ENCODE measurements at places on chromosomes 2 and 18.

DNA sequence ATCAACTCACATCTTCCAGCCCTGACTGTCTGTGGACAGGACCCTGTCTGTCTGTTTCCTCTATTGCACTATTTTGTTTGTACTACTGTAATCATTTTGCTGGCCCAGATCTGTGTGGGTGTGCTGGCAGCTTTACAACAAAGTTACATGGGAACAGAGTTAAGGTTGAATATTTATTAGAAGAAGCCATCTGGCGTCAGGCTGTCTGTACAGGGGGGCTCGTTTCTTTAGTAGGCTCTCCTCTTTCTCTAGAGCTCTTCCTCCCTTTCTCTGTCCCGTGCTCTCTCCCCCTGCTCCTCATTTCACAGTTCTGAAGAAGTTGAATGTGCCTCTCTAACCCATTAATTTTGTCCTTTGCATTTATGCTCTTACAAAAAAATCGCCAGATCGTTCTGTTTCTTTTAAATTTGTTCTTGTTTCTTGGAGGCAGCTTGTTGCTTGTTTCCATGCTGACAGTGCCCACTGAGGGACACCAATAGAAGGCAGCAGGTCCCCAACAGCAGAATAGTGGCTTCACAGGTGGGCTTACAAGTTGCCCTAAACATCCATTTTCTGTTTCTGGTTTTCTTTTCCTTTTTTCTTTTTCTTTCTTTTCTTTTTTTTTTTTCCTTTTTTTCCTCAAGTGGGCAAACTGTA lies 315.2 kb upstream of the ZEB2 start:
- DNase-seq = no peak

DNA sequence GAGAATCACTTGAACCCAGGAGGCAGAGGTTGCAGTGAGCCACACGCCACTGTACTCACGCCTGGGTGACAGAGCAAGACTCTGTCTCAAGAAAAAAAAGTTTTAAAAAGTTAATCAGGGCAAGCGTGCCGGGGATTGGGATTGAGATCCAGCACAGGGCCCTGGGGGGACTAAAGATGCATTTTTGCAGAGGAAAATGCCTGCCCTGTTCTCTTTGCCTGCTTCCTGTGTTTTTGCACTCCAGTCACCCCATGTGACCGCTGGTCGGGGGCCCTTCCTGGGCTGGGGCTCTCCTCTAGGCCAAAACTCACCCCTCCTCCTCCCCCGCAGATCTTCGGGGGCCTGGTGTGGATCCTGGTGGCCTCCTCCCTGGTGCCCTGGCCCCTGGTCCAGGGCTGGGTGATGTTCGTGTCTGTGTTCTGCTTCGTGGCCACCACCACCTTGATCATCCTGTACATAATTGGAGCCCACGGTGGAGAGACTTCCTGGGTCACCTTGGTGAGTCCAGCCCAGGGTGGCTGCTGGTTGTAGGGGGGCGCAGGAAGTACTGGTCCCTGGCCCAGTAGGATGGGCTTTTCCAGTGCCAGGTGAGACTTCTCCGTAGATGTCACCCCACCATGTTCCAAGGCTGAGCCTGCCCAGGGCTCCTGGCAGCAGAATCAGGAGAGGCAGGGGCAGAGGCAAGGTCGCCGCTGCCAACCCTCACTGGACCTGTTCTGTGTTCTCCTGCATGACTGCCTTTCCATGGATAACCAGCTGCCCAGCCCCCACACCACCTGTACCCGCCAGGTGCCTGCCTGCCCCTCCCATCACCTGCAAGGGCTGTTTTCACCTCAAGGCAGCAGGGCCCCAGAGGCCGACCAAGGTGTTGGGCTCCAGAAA lies 22.4 kb downstream of the MAL start:
- no peak for DNase-seq

DNA sequence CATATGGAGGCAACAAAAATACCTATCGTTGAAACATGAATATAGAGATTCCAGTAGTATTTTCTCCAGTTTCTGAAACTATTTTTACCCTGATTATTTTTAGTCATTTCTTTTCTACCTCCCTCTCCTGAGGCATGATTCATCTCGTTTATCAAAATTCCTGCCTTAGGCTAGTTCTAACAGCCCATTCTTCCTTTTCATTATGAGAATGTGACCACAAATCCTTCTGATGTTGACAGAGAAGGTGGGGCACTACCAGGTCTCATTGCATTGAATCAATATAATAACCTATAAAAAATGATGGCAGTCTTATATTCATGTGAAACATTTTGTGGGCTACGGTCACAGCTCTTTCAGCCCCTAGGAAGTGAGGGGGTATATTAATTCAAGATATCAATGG lies 406.5 kb upstream of the UBE2E3 start:
- DNase-seq = no peak

- no peak for DNase-seq
Observed at GRCh38 chr2:43699761-43700160, 23.5 kb upstream of the C1GALT1C1L start.

GRCh38 chr2:171436307-171436706 lies 2.3 kb downstream of the DCAF17 start:
- peak; percentile 77 for DNase-seq

GRCh38 chr18:45363196-45363595 lies 252.1 kb upstream of the SLC14A2 start:
- DNase-seq = no peak

DNA sequence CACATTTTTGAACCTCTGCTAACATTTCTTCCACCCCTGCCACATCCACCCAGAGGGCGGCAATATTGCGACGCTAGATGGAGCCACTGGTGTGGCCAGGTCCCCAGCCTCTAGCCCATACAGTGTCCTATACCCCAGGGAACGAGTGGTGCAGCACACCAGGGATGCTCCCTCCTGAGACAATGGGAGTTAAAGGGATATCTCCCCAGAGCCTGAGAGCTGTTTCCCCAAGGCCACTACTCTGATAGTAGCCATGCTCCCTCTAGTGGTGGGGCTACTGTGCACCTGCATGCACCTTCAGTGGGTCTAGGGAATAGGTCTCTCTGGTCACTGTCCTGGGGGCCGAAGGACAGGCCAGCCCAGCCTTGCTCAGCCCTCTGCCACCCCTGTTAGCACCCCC lies 336.4 kb upstream of the FSHR start:
- DNase-seq = no peak

DNA sequence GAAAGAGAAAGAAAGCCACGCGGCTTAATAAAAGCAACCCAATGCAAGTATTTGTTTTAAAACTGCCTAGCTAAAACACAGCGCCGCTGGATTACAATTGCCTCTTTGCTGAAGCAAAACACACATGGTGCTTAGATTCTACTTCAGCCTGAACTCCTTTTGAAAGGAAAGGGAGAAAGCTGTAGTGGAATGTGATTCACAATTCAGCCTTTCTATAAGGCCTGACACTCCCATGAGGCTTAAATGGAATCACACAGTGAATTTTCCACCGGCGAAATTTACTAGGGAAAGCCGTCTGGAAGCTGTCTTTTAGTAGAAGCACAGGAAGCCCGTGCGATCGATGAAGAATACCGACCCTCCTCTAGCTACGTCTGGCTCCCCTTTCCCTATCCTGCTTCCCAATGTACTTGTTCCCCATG lies 348.0 kb downstream of the DLGAP1 start:
- no peak for DNase-seq

- DNase-seq = no peak
Observed at GRCh38 chr2:636641-637405, 40.4 kb downstream of the TMEM18 start.

DNA sequence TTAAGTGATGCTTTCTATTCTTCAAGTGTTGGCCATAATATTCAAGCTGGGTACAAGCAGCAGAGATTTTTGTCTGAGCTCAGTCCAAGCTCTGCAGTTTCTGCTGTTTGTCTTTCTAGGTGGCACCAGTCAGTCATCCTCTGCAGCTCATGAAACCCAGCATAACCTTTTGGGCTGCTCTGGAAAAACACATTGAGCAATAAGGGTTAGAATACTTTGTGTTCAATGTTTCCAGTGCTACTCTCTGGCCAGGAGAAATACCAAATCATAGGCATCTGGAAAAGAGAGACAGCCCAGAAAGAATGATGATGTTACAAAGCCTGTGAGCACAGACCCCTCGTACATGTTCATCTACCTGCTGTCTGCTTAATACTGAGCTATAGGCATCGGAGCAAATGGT lies 19.5 kb upstream of the WIPF1 start:
- DNase-seq = no peak

- DNase-seq = peak; percentile 88
Observed at GRCh38 chr2:189254268-189254883, 74.8 kb upstream of the COL5A2 start.

GRCh38 chr2:2642906-2643890 lies 312.1 kb upstream of the MYT1L start:
- DNase-seq = no peak

GRCh38 chr2:9690252-9690651 lies 59.5 kb upstream of the YWHAQ start:
- DNase-seq = no peak

- no peak for DNase-seq
Observed at GRCh38 chr2:9972621-9973479, 21.4 kb downstream of the GRHL1 start.

GRCh38 chr2:30113617-30114293 lies 33.1 kb upstream of the YPEL5 start:
- DNase-seq = peak; percentile 78

DNA sequence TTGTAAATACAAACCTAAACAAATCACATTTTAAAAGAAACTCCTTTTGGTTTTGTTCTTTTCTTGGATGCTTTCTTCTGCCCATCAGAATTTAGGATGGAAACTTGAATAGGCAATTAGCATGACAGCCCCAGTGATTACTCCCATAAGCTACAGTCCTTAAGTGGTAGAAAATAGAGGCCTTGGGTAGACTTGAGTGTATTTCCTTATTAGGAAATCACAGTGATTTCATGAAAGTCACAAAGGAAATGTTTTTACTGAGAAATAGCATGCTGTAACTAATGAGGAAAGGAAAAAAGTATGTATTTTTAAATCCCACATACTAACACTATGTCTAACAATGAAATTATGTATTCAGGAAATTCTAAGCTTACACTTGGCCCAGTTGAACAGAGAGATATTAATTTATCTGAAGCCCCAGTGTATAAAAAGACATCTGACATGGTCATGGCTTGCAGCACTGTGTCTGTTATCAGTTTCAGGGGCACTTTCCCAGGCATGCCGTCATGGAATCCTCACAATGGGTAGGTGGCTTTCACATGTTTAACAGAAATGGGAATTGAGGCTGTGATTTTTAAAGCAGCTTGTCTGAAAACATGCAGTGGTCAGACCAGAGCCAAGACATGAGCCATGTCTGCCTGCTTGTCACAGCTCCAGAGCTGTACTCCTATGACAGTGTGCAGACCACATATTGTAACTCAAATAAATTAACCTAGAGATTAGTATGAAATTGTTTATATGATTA lies 79.7 kb upstream of the TRIB2 start:
- no peak for DNase-seq

DNA sequence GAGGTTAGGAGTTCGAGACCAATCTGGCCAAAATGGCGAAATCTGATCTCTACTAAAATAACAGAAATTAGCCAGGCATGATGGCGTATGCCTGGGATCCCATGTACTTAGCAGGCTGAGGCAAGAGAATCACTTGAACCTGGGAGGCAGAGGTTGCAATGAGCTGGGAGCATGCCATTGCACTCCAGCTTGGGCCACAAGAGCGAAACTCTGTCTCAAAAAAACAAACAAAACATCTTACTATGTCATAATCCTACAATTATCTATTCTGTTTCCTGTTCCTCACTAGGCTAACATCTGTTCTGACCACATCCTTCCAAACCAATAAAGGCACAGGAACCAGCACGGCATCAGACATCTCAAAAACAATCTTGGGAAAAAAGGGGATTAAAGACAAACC lies 361.8 kb upstream of the UBE2E3 start:
- no peak for DNase-seq

- no peak for DNase-seq
Observed at GRCh38 chr2:219733106-219733505, 105.7 kb downstream of the SLC4A3 start.

GRCh38 chr2:11411768-11412448 lies 54.1 kb downstream of the E2F6 start:
- DNase-seq = no peak

GRCh38 chr18:50061876-50062517 lies 132.9 kb downstream of the MYO5B start:
- DNase-seq = no peak

GRCh38 chr18:2394684-2395083 lies 176.6 kb downstream of the METTL4 start:
- no peak for DNase-seq

DNA sequence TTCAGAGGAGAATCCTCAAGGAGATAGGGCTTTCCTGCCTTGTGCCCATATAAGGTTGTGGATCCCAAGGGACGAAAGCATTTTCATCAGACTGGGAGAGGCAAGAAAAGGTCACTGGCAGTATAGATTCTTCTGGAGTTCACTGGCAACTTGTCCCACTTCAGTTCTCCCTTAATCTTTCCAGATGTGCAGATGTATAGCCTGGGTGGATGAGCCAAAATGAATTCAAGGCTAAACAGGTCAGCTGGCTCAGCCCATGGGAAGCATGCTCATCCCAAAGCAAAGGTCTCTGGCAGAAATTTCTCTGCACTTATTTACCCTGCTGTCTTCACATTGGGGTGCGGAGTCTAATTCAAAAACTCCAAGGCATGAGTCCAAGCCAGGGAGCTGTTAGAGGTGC lies 148.9 kb upstream of the TNP1 start:
- DNase-seq = no peak

GRCh38 chr2:166468124-166469024 lies 25.7 kb downstream of the SCN7A start:
- DNase-seq = no peak

GRCh38 chr2:41691561-41691960 lies 356.3 kb upstream of the PKDCC start:
- no peak for DNase-seq

GRCh38 chr2:1309507-1309906 lies 103.8 kb upstream of the TPO start:
- no peak for DNase-seq

GRCh38 chr2:183564726-183565125 lies 440.5 kb downstream of the NUP35 start:
- no peak for DNase-seq

- no peak for DNase-seq
Observed at GRCh38 chr2:134279417-134279816, 25.5 kb downstream of the MGAT5 start.

DNA sequence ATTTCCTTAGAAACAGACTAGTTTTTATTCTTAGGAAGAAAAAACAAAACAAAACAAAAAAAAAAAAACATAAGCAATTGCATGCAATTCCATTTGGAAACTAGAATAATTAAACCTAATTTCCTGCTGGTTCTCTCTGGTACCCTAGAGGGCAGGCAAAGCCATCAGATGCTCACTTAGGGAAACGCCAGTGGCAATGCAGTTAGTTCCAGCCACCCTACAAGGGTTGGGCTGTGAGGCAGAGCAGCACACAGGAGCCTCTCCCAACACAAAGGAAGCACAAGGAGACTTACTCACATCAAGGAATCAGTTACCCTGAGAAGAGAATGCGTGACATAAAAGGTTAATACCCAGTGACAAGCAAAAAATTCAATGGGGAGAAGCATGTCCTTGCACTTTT lies 28.8 kb downstream of the CCDC93 start:
- no peak for DNase-seq

GRCh38 chr2:26191316-26192159 lies 18.6 kb downstream of the GAREM2 start:
- no peak for DNase-seq

- DNase-seq = no peak
Observed at GRCh38 chr2:10260130-10260529, 42.6 kb upstream of the HPCAL1 start.

- DNase-seq = no peak
Observed at GRCh38 chr2:237732790-237733381, 65.7 kb upstream of the RBM44 start.

All from GM04503 (cell line).